ENCODE measurements at places on chromosomes 3 and 15. TPM values are rescaled to one million over a fixed set of nuclear protein-coding genes. Genes with fewer than 3 reads are reported as not detected.

The FGD5 gene
- 0.22 TPM for total RNA-seq

DNA sequence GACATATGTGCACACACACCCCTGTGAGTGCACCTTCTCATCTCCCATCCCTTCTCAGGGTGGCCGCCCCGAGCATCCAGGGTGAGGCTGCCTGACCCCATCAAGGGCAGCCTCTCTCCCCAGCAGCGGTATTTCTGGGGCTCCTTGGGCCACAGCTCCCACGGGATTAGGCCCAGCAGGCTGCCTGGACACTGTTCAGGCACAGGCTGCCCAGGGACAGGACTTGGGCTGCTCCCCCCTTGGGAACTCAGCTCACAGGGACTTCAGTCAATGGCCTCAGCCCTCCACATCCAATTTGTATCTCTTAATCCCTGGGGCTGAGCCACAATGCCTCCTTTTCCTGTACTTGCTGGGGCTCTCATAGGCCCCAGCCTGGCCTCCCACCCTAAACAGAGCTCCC is 35.0 kb downstream of the RHCG start:
- H3K27ac ChIP-seq: no peak overlapping the region
- no peak overlapping the region for H3K4me3 ChIP-seq
- no peaks in the 10 kb centered on the region for H3K36me3 ChIP-seq
- no peak for DNase-seq
- H3K27me3 ChIP-seq: peaks cover 44% of the 10 kb centered on the region

The GPR160 gene
- 0.49 TPM for total RNA-seq

The C3orf49 gene
- not detected for total RNA-seq

GRCh38 chr3:188064831-188065493 is 89.0 kb upstream of the LPP start:
- H3K4me3 ChIP-seq: no peak overlapping the region
- H3K4me1 ChIP-seq: peaks cover 30% of the 10 kb centered on the region
- H3K27me3 ChIP-seq: no peaks in the 10 kb centered on the region

- no peaks in the 10 kb centered on the region for H3K36me3 ChIP-seq
- no peak for DNase-seq
- H3K4me3 ChIP-seq: no peak overlapping the region
- no peaks in the 10 kb centered on the region for H3K27me3 ChIP-seq
- no peak overlapping the region for H3K27ac ChIP-seq
These were observed 193.8 kb downstream of the CNTN3 start for GRCh38 chr3:74420538-74421124.

GRCh38 chr3:143672396-143673165 is 175.7 kb downstream of the SLC9A9 start:
- peaks cover 5% of the 10 kb centered on the region for H3K4me1 ChIP-seq
- no peaks in the 10 kb centered on the region for H3K36me3 ChIP-seq

Data from chondrocyte (in vitro differentiated cells).